Stimulated activated naive CD4-positive, alpha-beta T cell (primary cell): ENCODE measurements at places on chromosomes 5 and 9.

DNA sequence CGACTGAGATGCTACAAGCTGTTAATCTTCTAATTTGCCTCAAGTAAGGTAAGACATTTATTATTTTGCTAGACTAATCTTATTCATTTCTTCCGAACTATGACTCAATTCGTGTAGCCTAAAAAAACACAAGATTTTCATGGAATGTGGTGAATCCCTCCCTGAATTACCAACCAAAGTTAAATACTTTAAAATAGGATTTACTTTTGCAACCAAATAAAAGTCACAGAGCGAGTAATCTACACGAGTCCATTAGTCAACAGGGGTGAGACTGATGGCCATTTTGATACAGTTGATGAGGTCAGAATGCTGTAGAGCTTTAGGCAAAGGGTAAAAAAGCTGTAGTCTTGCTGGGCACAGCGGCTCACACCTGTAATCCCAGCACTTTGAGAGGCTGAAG is 13.1 kb upstream of the BNC2 start:
- DNase-seq, result no peak

DNA sequence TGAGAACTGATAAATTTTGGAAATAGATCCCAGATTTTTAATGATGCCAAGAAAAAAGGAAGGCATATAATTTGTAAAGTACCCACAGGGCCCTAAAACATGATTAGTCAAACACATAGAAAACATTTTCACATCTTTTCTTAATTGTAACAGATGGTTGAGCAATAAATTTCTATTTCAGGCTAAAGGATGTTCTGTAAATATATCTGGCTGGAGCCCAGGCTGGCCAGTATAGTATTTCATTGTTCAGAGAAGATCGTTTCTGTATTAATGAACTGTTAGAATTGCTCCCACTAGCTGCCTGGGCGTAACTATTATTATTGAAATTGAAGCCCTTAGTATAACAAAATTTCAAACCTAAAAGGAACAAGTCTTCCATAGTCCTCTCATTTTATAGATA is 105.3 kb upstream of the SMC2 start:
- DNase-seq, result no peak

GRCh38 chr9:134970198-134970597 is 52.5 kb upstream of the FCN1 start:
- no peak for DNase-seq

GRCh38 chr5:168209244-168209995 is 82.0 kb upstream of the WWC1 start:
- no peak for DNase-seq

GRCh38 chr5:127705120-127705892 is 2.1 kb downstream of the CCDC192 start:
- no peak for DNase-seq

GRCh38 chr5:7072188-7072587 is 323.8 kb upstream of the ADCY2 start:
- DNase-seq, result no peak
